Sigmoid colon (tissue), 7 donors: ENCODE measurements at places on chromosomes 3 and 15. TPM values are rescaled to one million over a fixed set of nuclear protein-coding genes. Genes with fewer than 3 reads are reported as not detected.

FBXO45 gene
- total RNA-seq, result 6.9 TPM

DNA sequence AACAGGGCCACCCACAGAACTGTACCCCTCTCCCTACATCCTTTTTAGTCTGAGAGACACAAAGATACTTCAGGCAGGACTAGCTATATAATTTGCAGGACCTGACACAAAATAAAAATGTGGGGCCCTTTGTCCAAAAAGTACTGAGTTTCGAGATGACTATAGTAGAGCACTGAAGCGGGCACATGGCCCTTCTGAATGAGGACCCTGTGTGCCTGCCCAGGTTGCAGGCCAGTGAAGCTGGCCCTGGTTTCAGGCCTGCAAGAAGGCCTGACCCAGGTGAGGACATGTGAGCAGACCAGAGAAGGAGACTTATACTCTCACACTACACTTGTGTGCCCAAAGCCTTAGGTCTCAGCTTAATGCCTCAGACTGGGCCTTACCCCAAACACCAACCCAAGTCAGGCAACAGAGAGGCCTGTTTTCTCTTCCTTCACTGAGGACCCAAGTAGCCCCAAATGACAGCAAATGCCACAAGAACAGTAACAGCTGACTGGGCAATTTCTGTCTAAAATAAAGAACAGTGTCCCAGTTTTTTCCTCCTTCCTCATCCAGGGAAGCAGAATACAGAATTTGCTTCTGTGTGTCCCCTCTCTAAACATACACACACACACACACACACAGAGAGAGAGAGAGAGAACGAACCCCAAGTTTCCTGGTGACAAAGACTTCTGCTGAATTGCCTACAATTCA lies 100.9 kb upstream of the ARHGEF3 start:
- H3K27ac ChIP-seq, result no peak overlapping the region
- no peaks in the 10 kb centered on the region for H3K4me1 ChIP-seq
- no peaks in the 10 kb centered on the region for H3K27me3 ChIP-seq
- H3K36me3 ChIP-seq, result no peaks in the 10 kb centered on the region
- no peak for DNase-seq
- no peak overlapping the region for H3K4me3 ChIP-seq

DNA sequence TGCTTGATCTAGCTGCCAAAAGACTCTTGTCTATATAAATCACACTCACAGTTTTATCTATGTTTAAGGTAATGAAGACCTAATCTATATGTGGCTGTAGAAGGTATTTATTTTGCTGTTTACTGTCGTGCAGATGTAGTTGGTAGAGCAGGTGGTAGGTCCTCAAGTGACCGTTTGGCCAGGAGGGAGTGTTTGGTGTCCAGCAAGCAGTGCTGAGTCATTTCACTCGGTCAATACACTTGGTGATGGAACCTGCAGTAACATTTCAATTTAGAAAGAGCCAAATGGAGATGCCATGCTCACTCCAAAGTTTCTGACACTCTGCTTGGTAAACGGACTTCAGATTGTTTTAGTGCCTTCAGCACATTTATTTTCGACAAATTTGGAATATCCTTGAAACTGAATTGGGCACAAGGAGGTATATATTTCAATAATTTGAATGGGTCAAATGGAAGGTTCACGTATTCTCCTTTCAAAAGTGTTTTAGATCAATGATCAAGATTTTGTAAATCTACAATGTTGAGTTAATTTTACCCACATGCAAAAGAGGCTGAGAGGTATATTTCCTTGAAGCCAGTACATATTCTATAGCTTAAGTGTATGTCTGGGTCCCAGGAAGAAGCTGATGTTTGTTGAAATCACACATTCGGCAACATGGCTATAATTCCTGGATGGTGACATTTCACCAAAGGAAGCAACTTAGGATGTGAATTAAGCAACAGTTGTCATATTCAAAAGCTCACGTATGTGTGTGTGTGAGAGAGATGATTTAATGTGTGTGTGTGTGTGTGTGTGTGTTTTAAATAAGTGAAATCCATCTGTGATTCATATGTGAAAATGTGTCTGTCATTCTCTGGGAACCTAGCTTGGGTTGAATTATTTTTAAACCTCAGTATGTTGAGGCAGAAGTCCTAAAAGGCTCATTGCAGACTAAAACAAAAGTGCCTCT lies 7.7 kb upstream of the CX3CR1 start:
- no peak for DNase-seq
- no peaks in the 10 kb centered on the region for H3K4me1 ChIP-seq
- H3K27ac ChIP-seq, result no peak overlapping the region
- H3K4me3 ChIP-seq, result no peak overlapping the region
- no peaks in the 10 kb centered on the region for H3K27me3 ChIP-seq

ACP3 gene
- 0.71 TPM for total RNA-seq

DNA sequence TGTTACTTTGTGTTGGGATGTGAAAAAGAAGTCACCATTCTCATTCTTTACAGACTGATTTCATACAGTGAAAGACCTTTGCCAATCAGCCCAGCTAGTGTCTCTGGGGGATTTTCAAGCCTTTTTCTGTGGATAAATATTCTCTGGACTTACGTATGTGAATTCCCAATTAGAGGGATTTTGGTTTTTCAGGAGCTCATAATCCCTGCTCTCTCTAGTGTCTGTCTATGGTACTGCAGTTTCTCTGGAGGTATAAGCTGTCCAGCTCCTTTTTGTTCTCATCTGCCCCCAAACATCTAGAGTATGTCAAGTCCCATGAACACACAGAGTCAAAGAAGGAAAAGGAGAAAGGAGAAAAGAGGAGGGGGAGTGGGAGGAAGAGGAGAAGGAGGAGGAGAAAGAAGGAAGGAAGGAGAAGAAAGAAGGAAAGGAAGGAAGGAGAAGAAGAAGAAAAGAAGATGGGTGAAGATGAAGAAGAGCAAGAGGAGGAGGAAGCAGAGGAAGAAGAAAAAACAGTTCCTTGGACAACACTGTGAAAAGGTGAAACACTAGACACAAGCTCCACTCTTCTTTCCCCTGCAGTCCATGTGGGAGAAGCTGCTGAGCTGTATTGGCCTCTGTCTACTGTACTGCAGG lies 218.6 kb downstream of the GREM1 start:
- no peaks in the 10 kb centered on the region for H3K4me1 ChIP-seq
- no peak overlapping the region for H3K4me3 ChIP-seq
- no peaks in the 10 kb centered on the region for H3K27me3 ChIP-seq
- H3K36me3 ChIP-seq, result no peaks in the 10 kb centered on the region
- H3K27ac ChIP-seq, result no peak overlapping the region
- no peak for DNase-seq

SERPINI1 gene
- 4.6 TPM for total RNA-seq

GRCh38 chr3:194964809-194965208 lies 279.1 kb downstream of the FAM43A start:
- DNase-seq, result peak; percentile 4
- no peaks in the 10 kb centered on the region for H3K27me3 ChIP-seq
- H3K27ac ChIP-seq, result no peak overlapping the region
- no peaks in the 10 kb centered on the region for H3K36me3 ChIP-seq
- no peaks in the 10 kb centered on the region for H3K4me1 ChIP-seq
- no peak overlapping the region for H3K4me3 ChIP-seq

DNA sequence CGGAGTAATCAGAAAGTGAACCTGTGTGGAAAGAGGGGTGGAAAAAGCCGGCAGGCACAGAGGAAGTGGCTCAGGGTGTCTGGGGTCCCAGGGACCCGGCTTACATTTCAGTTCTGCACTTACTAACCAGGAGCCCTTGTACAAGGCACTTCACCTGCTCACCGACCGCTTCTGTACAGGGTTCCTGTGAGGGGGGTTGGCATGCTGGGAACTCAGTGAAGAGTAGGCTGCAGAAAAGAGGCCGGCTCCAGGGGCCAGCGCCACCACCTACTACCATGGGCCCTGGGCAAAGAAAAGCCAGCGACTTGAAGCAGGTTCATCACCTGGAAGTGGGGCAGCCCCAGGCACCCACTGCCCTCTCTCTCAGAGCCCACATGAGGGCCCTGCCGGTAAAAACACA lies 6.2 kb downstream of the STIMATE start:
- peaks cover under 1% of the 10 kb centered on the region for H3K36me3 ChIP-seq
- H3K27ac ChIP-seq, result peak overlapping the region; percentile 69
- H3K4me1 ChIP-seq, result peaks cover 31% of the 10 kb centered on the region
- no peak overlapping the region for H3K4me3 ChIP-seq

GRCh38 chr3:120125992-120126391 lies 31.7 kb upstream of the GSK3B start:
- H3K27ac ChIP-seq, result no peak overlapping the region
- no peaks in the 10 kb centered on the region for H3K27me3 ChIP-seq
- no peak for DNase-seq
- H3K36me3 ChIP-seq, result no peaks in the 10 kb centered on the region
- H3K4me1 ChIP-seq, result no peaks in the 10 kb centered on the region
- H3K4me3 ChIP-seq, result no peak overlapping the region

- no peak for DNase-seq
- H3K27ac ChIP-seq, result no peak overlapping the region
- no peaks in the 10 kb centered on the region for H3K4me1 ChIP-seq
Observed at GRCh38 chr15:37537802-37538201, 396.6 kb upstream of the TMCO5A start.

- no peaks in the 10 kb centered on the region for H3K36me3 ChIP-seq
- DNase-seq, result no peak
- no peak overlapping the region for H3K27ac ChIP-seq
- H3K4me3 ChIP-seq, result no peak overlapping the region
- no peaks in the 10 kb centered on the region for H3K27me3 ChIP-seq
- no peaks in the 10 kb centered on the region for H3K4me1 ChIP-seq
Observed at GRCh38 chr3:15967577-15967976, 169.8 kb upstream of the ANKRD28 start.

DNA sequence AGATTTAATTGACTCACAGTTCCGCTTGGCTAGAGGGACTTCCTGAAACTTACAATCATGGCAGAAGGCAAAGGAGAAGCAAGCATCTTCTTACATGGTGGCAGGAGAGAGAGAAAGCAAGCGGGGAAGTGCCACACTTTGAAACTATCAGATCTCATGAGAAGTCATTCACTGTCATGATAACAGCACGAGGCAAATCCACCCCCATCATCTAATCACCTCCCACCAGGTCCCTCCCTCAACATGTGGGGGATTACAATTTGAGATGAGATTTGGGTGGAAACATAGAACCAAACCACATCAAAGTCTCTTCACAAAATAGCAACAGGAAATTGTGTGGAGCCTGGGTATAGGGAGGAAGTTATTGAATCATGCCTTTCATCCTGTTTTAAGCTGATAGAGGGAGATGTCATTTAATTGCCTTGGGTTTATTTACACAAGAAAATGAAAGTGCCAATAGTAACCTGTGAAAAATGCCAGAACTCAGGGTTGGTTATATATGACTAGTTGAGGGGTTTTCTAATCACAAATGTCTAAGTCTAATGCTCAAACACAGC lies 624.8 kb upstream of the LMCD1 start:
- no peak overlapping the region for H3K27ac ChIP-seq
- no peaks in the 10 kb centered on the region for H3K27me3 ChIP-seq
- no peaks in the 10 kb centered on the region for H3K36me3 ChIP-seq
- H3K4me3 ChIP-seq, result no peak overlapping the region

HACL1 gene
- total RNA-seq, result 24.7 TPM

KLF13 gene
- 28.0 TPM for total RNA-seq

GRCh38 chr15:71597126-71597525 lies 213.2 kb upstream of the NR2E3 start:
- no peak for DNase-seq
- no peaks in the 10 kb centered on the region for H3K27me3 ChIP-seq
- peaks cover 30% of the 10 kb centered on the region for H3K4me1 ChIP-seq
- H3K36me3 ChIP-seq, result no peaks in the 10 kb centered on the region
- peak overlapping the region; percentile 33 for H3K27ac ChIP-seq
- H3K4me3 ChIP-seq, result no peak overlapping the region

- H3K27me3 ChIP-seq, result no peaks in the 10 kb centered on the region
- peaks cover 36% of the 10 kb centered on the region for H3K4me1 ChIP-seq
- H3K4me3 ChIP-seq, result no peak overlapping the region
- H3K27ac ChIP-seq, result no peak overlapping the region
Observed at GRCh38 chr15:99447497-99448371, 118.0 kb upstream of the MEF2A start.

GRCh38 chr3:107309312-107309711 lies 67.9 kb upstream of the CCDC54 start:
- H3K4me3 ChIP-seq, result no peak overlapping the region
- no peak overlapping the region for H3K27ac ChIP-seq
- no peaks in the 10 kb centered on the region for H3K4me1 ChIP-seq
- no peaks in the 10 kb centered on the region for H3K27me3 ChIP-seq

GRCh38 chr3:125186800-125187598 lies 25.5 kb downstream of the SLC12A8 start:
- H3K27me3 ChIP-seq, result no peaks in the 10 kb centered on the region

- no peak overlapping the region for H3K4me3 ChIP-seq
- no peaks in the 10 kb centered on the region for H3K36me3 ChIP-seq
- no peaks in the 10 kb centered on the region for H3K27me3 ChIP-seq
- DNase-seq, result no peak
- no peak overlapping the region for H3K27ac ChIP-seq
Observed at GRCh38 chr15:89463113-89463512, 33.3 kb downstream of the RHCG start.

AAGAB gene
- 35.9 TPM for total RNA-seq

GRCh38 chr3:79848876-79849275 lies 81.1 kb upstream of the ROBO1 start:
- no peak for DNase-seq
- H3K27me3 ChIP-seq, result no peaks in the 10 kb centered on the region

- H3K27ac ChIP-seq, result no peak overlapping the region
- no peak for DNase-seq
- H3K4me1 ChIP-seq, result no peaks in the 10 kb centered on the region
- H3K36me3 ChIP-seq, result no peaks in the 10 kb centered on the region
- no peak overlapping the region for H3K4me3 ChIP-seq
Observed at GRCh38 chr3:99506-99905, 97.1 kb upstream of the CHL1 start.

DNA sequence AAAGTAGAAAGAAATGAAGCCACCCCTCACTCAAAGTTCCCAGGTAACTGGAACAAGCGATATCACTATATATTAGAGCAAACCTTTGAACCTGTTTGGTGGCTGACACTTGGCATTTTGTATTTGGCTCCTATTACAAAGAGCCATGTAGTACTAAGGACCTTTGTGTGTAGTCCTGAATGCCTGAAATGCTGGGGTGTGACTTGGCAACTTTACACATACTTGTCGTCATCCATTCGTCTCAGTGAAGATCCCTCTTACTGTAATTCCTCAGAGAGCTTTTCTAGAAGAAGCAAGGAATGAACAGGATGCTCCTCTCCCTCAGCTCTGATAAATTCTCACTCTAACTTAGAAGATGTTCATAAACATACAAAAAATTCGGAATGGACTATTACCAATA lies 216.1 kb upstream of the CDIN1 start:
- H3K27me3 ChIP-seq, result no peaks in the 10 kb centered on the region
- no peaks in the 10 kb centered on the region for H3K4me1 ChIP-seq
- no peaks in the 10 kb centered on the region for H3K36me3 ChIP-seq
- no peak overlapping the region for H3K27ac ChIP-seq
- no peak overlapping the region for H3K4me3 ChIP-seq
